ENCODE measurements at places on chromosomes 11 and 22.

- DNase-seq: no peak
Measured at GRCh38 chr22:22395245-22395644, 113.3 kb downstream of the ZNF280B start.

DNA sequence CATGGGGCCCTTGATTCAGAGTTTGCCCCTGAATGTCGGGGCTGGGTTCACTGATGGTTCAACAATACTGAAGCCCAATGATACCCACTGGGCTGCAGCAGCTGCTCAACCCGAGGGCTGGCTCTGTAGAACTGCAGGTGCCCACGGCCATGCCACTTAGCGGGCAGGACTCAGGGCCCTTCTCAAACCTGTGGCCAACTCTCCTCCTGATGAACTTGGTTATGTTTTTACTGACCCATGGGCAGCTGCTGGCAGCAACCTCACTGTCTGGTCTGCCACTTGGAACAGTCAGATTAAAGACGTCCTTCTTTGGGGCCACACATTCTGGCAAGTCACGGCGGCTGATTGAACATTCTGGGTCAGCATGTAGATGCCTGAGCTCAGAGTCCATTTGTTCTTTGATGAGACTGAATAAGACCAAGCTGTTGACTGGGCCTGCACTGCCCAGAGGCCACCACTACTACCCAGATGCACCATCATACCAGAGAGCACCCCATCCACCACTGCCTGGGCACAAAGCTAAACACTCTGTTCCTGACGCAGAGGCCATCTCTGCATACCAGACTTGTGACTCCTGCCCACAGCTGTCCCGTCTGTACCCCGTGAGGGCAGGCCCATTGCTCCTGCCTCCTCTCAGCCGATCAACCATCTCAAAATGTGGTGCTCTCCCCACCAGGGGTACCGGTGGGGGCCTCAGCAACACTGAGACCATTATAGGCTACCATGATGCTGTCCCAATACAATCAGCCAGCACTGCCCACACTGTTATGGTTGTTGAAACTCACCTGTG lies 67.8 kb downstream of the SHANK2 start:
- no peak for DNase-seq

DNA sequence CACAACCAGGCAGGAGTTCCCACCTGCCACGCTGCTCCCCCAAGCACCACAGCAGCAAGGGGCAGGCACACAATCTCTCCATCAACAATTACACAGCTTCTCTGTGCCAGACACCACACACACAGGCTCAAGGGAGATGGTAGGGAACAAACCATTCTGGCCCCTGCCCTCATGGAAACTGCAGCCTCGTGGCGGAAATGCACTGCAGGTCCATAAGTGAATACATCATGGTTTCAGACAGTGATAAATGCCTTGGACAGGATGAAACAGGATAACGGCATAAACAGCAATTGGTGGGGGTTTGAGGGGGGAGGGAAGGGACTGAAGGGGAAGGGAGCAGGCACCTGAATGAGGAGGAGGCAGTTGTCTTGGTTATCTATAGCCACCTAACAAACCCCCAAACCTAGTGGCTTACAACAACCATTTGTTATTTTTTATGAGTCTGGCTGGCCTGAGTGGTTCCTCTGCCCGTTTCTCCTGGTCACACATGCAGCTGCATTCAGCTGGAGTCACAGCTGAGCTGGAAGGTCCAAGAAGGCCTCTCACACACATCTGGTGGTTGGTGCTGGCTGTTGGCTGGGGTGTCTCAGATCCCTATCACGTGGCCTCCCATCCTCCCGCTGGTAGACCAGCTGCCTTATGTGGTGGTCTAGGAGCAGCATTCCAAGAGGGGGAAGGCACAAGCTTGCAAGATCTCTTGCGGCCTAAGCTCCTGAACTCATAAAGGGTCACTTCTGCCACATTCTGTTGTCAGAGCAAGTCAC lies 15.0 kb upstream of the YWHAH start:
- DNase-seq: no peak

- no peak for DNase-seq
Measured at GRCh38 chr11:121544956-121545355, 92.2 kb upstream of the SORL1-AS1 start.

GRCh38 chr11:98967005-98967404 lies 53.7 kb upstream of the CNTN5 start:
- no peak for DNase-seq

Data from stimulated activated CD4-positive, alpha-beta T cell treated with anti-CD3 and anti-CD28 coated beads, Interleukin-4, amount 100 ng/mL, for 4 hours (primary cell).